ENCODE measurements at places on chromosomes 11 and 22.

DNA sequence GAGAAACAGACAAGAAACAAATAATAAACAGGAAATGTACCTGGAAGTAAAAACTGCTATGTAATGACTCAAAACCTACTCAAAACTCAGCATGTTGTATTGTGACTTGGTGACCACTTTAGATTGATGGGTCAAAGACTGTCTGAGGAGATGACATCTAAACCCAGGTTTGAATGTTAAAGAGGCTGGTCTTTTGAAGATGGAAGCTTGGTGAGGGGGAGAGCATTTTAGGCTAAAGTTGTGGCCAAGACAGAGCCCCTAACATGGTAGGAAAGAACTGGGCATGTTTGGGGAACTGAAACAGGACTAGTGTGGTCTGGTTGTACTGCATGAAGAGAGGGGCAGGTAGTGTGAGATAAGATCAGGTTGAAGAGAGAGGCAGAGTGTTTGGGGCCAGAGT, 85.3 kb upstream of the MYO18B start:
- no peak for DNase-seq

GRCh38 chr11:73019996-73020395, 122.1 kb downstream of the FCHSD2 start:
- DNase-seq = peak; percentile 11

- DNase-seq = no peak
These were observed 6.5 kb upstream of the UCP2 start for GRCh38 chr11:73989156-73989555.

DNA sequence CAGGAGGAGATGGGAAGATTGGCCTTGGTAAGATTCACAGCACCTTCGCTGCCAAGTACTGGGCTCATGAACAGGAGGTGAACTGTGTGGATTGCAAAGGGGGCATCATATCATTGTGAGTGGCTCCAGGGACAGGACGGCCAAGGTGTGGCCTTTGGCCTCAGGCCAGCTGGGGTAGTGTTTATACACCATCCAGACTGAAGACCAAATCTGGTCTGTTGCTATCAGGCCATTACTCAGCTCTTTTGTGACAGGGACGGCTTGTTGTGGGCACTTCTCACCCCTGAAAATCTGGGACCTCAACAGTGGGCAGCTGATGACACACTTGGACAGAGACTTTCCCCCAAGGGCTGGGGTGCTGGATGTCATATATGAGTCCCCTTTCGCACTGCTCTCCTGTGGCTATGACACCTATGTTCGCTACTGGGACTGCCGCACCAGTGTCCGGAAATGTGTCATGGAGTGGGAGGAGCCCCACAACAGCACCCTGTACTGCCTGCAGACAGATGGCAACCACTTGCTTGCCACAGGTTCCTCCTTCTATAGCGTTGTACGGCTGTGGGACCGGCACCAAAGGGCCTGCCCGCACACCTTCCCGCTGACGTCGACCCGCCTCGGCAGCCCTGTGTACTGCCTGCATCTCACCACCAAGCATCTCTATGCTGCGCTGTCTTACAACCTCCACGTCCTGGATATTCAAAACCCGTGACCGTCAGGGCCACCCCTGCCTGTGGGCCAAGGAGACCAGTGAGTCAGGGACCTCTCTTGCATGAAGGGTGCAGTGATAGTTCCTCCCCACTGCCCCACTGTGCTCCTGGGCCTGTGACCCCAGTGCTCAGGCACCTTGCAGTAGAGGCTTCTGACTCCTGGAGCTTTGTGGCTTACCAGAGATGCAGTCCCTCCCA, 83.6 kb downstream of the BCR start:
- DNase-seq = no peak

DNA sequence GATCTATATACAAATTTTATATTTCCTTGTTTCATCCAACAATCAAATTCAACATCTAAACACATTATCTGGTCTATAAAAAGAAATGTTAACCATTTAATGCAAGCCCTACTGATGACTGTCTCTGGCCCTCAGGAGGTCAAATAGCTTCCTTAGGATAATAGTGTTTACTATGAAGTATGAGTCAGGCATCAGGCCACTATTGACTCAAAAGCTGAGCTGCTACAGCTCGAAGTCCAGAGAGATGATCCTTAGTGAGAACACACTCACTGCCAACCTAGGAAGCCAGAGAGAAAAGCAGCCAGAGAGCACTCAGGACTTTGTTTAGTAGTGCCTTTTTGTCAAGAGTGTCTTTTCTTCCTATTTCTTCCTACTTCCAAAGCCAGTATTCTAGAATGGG, 171.8 kb downstream of the SOX6 start:
- peak; percentile 77 for DNase-seq

DNA sequence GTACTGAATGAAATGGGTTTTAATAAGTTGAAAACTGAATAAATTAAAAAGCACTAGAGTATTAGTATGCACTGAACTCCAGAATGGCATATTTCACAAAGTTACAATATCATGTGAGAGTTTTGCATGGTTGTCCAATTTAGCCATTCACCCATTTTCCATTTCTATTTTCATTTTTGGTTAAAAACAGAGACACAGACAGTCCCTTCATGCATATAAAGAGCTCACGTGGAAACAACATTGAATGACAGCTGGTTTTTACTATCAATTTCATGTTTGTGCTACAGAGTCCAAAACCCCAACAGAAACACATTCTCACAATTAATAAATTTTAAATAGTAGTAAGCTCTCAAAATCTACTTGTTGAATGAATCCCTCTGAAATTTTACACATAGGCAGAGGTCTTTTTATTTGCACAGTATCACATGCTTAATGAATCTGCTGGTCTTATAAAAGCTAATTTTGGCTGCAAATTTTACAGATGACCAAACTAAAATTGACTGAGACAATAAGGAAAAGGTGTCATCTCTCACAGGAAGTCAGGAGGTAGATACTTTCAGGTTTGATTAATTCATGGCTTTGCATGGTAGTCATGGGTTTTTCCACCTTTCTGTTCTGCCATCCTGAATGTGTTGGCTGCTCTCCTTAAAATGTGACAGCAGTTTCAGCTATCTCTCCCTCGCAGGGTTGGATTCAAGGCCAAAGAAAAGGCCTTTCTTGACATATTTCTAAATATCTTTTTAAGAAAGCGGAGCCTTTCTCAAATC, 20.6 kb upstream of the DDI1 start:
- no peak for DNase-seq

DNA sequence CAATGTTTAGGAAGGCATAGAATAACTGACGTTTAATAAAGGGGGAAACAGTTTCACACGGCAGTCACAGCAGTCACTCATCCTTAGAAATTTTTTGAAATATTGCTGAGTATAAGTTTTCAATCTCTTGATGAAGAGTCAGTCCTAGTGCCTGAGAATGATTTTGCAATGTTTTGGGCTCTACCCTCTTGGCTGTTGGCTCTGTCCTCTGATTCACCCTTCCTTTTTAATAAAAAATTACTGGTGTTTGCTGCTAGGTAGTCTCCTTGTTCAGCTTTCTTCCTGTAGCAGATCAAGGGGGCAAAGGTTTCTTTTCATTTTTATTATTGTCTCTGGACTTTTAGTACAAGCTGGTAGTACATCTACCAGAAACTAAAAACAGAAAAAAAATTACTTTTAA, 194.3 kb upstream of the ANO3 start:
- no peak for DNase-seq

DNA sequence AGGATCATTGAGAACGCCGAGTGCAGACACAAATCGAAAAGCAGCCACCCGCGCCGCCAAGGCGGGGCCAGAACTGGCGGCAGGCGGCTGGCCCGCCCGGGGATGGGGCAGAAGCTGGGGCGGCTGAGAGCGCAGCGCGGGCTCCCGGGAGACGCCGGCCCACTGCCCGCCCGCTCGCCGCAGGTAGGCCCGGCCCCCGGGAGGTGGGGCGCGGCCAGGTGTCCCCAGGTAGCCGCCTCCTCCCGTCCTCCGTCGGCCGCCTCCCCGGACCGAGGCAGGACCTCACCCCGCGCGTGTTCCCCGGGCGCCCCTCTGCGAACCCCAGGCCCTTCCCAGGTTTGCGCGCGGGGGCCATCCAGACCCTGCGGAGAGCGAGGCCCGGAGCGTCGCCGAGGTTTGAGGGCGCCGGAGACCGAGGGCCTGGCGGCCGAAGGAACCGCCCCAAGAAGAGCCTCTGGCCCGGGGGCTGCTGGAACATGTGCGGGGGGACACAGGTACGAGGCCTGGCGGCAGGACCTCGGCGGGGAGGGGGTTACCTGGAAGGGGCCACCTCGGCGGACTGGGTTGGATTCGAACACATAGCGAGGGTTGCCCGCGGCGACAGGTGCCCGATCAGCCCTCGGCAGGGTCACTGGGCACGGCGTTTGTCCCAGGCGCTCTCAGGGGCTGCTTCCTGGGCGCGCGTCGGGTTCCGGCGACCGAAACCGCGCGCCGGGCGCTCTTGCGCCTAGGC, at the start of gene PRRG4:
Gene PRRG4 (plus strand): TSS at position 248 of the 733 bp plus-strand sequence. CDS start 603 bp downstream, outside the sequence.
- peak; percentile 88 for DNase-seq

GRCh38 chr11:109120341-109120740, 301.6 kb upstream of the C11orf87 start:
- no peak for DNase-seq

DNA sequence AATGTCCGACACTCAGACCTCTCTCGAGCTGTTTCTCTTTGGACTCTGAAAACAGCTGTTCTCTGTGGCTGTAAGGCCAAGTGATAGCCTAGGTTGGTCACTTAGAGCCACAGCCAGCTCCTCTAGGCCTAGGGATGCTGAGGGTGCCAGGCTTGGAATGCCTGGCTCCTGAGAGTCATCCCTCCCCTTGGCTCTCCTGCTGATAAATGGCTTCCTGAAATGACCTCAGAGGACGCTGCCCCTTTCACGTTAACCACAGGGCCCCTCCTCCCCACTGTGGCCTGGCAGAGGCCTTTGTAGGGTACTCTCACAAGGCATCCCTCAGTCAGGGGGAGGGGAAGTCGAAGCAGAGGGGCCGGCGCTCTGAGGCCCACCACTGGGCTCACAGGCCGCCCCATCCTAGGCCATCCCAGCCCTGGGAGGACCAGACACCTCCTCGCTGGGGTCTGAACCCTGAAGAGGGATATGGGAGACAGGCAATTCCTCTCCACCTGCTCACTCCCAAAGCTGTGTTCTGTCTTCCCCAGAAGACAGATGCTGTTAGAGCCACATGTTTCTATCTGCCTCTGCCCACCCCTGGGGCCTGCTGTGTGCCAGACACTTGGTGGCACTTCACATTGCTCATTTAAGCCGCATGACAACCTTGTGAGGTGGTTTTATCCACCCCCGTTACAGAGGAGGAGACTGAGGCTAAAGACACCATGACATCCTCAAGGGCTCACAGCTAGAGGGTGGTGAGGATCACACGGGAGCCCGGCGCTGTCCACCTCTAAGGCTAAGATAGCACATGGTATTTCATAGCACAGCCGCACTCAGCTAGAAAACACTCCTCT, 50.9 kb downstream of the ARFGAP3 start:
- DNase-seq = no peak

GRCh38 chr11:17734986-17735817, 621 bp downstream of the KCNC1 start:
- peak; percentile 90 for DNase-seq

DNA sequence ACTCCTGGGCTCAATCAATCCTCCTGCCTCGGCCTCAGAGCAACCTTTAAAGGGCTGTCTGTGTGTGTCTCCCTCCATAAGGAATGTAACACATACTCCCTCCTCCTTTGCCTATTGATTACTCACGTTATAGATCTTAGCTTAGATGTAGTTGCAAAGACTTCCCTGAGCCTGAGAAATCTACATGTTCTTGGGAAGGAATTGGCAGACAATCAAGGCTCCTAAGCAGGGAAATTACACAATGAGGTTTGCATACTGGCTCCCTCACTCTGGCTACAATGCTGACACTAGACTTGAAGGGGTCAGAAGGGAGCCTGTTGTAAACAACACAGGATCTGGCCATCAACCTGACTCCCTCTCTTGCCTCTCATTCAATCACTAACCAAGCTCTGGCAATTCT, 5.2 kb upstream of the OLFML1 start:
- DNase-seq = no peak

DNA sequence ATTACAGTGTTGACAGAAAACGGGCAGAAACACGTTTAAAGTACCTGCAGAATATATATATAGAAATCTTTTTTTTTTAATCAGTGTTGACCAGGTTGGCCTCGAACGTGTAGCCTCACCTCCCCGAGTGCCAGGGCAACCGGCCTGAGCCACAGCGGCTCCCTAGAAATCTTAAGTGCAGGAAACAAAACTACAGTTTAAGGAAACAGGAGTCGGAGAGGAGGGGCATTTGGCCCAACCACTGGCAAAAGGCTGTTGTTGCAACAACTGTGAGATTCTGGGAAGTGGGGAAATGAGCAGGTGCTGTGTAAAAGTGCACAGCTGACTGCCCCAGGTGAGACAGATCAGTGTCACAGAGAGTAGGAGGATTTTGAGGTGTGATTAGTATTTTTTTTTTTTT, 3.7 kb downstream of the YWHAH start:
- no peak for DNase-seq

- DNase-seq = peak; percentile 45
These were observed 27.1 kb upstream of the TMA7B start for GRCh38 chr22:39932918-39933649.

DNA sequence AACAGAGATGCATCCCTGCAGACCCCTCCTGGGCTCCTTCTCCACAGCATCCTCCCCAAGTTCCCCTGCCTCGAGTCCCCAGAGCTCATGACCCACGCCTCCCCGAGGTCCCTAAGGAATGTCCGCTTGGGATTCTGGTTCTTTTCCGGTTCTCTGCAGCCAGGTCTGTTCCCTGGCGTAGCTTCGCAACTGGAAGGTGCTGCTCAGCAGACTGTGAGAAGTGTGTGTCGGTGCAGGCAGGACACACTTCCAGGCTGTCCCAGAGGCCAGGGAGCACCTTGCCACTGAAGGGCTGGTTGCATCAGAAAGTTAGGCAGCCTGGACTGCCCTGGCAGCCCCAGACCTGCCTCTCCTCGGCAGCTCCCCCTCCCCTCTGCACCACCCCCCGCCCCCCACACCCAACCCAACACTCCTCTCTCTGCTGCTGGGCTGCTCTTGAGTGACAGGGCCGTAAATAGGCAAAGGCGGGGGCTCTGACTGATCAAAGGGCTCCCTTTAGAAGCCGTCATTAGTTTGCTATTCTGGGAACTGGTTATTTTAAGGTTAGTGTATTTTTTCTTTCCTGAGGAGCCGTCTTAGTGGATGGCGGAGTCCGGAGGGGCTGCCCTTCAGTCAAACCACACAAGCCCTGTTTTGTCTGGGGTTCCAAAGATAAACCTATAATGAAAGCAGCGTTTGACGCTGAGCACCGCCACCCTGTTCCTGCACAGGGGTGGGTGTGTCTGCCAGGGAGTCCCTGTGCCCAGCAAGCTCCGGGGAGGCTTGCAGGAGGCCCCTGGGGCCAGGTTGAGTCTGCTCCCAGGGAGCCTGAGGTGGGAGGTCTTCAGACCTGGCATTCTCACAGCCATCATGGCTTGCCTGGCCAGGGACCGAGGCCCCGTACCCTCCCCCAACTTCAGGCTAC, 88.6 kb upstream of the KCNQ1OT1 start:
- peak; percentile 67 for DNase-seq

GRCh38 chr11:3087373-3087772, 30.1 kb upstream of the CARS1 start:
- DNase-seq = no peak

- DNase-seq = peak; percentile 63
These were observed 25.0 kb upstream of the ARFGAP3 start for GRCh38 chr22:42881982-42882656.

GRCh38 chr22:24138649-24139420, 42.5 kb upstream of the SUSD2 start:
- DNase-seq = no peak

GRCh38 chr11:31882951-31883392, 71.8 kb upstream of the PAX6 start:
- DNase-seq = no peak
